ENCODE measurements at places on chromosomes 2 and 18.

GRCh38 chr2:20852670-20853069 lies 29.8 kb upstream of the LDAH start:
- DNase-seq: no peak

DNA sequence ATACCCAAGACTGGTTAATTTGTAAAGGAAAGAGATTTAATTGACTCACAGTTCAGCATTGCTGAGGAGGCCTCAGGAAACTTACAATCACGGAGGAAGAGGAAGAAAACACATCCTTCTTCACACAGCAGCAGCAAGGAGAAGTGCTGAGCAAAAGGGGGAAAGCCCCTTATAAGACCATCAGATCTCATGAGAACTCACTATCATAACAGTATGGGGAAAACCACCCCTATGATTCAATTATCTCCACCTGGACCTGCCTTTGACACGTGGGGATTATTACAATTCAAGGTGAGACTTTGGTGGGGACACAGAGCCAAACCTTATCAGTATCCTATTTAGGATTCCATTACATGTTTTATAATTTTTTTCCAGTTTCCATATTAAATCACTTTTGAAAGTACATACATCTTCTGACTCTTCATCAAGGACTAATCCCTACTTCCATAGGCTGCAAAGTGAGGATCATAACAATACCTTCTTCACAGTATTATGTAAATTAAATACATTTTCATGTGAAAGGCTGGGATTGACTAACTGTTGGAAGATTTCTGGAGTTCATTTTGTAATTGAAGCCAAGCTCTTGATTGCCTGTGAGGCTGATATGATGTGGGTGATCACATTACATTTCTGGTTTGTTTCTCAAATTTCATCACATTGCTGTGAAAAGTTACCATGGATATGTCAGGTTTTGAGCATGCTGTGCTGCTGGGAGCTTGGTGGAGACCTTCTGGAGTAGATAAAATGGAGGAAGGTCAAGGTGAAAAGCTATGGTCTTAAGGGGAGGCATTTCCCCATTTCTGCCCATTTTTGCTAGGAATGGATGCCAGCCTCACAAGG lies 31.7 kb upstream of the CERS6 start:
- DNase-seq: no peak

DNA sequence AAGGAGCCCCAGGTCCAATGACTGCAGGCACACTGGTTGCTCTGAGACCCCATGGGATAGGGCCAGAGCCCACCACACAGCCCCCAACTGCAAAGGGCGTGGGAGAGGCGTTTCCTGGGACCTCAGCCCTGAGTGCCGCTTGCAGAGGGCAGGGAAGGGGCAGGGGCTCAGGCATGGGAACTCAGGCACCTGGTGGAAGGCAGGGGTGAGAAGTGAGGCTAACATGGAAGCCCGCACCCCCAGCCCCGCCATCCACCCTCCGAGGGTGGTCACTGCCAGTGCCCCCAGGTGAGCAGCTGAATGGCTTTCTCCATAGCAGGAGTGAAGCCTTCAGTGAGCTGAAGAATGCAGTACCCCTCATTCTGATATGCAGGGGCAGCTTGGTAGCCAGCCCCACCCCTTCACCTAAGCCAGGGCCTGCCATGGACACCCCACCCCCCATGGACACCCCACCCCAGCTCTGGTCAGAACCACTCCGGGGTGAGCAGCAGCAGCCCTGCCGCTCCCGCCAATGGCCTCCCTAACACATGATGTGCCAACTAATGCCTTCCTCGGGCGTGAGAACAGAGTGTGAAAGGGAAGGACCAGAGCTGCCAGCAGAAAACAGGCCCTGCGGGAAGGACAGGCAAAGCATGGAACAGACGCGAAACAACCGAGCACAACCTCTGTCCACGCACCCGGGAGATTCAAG lies 6.6 kb downstream of the KIF1A start:
- DNase-seq: no peak

GRCh38 chr18:27942706-27943105 lies 234.2 kb downstream of the CDH2 start:
- DNase-seq: peak; percentile 8

DNA sequence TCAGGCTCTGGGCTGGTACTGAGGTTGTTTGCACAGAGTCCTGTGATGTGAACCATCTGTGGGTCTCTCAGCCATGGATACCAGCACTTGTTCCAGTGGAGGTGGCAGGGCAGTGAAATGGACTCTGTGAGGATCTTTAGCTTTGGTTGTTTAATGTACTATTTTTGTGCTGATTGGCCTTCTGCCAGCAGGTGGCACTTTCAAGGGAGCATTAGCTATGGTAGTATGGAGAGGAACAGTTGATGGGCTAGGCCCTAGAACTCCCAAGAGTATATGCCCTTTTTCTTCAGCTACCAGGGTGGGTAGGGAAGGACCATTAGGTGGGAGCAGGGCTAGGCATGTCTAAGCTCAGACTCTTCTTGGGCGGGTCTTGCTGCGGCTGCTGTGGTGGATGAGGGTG lies 257.0 kb upstream of the GYPC start:
- DNase-seq: no peak

- DNase-seq: no peak
Observed at GRCh38 chr2:69762513-69763494, 20.9 kb downstream of the ANXA4 start.

GRCh38 chr2:88055371-88056128 lies at the start of gene KRCC1:
Gene KRCC1, minus strand, starts transcription at chr2:88055783. Its CDS starts 27,220 bp downstream, at chr2:88028563.
- peak; percentile 85 for DNase-seq

GRCh38 chr2:162037028-162037795 lies 36.8 kb downstream of the DPP4 start:
- DNase-seq: no peak

DNA sequence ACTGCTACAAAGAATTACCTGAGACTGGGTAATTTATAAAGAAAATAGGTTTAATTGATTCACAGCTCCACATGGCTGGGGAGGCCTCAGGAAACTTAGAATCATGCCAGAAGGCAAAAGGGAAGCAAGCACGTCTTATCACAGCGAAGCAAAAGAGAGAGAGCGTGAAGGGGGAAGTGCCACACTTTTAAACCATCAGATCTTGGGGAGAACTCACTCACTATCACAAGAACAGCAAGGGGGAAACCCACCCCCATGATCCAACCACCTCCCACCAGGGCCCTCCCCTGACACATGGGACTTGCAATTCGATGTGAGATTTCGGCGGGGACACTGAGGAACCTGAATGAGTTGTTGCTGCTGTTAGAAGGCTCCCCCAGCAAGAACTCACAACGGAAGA lies 220.2 kb upstream of the PIEZO2 start:
- DNase-seq: no peak

DNA sequence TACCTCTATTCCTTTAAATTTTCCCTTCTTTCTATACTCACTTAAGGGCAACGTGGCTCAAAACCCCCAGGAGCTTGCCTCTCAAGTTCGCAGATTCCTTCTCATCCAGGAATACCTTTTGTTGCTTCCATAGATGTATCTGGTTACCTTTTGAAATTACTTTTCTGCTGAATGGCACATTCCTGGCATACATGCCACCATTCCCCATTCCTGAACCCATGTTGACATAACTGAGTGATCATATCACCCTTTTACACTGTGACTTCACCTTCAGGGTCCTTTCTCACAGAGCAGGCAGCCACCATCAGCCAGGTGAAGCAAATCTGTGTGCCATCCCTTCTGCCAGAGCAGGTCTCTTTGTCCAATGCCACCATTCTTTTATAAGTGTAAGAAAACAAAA lies 615.8 kb downstream of the ARHGAP15 start:
- no peak for DNase-seq

DNA sequence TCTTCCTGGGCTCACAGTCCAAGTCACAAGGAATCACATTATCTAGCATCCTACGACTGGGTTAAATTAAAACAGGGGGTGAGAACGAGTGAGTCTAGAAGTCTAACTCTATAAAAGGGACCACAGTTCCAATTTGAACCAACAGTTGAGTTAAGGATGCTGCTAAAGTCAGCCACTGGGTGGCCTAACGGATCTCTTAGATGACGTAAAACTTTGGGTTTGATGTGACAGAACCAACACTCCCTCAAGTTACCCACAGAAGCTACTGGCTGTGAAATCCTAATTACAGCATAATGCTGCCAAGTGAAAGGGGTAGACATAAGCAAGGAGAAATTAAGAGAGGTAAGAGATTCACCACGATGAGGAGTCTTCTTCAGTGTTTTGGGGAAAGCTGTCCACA lies 32.7 kb upstream of the RUFY4 start:
- DNase-seq: no peak

GRCh38 chr2:205731583-205731981 lies 49.3 kb downstream of the NRP2 start:
- DNase-seq: no peak

GRCh38 chr18:10928772-10929373 lies 220.5 kb downstream of the PIEZO2 start:
- DNase-seq: no peak

DNA sequence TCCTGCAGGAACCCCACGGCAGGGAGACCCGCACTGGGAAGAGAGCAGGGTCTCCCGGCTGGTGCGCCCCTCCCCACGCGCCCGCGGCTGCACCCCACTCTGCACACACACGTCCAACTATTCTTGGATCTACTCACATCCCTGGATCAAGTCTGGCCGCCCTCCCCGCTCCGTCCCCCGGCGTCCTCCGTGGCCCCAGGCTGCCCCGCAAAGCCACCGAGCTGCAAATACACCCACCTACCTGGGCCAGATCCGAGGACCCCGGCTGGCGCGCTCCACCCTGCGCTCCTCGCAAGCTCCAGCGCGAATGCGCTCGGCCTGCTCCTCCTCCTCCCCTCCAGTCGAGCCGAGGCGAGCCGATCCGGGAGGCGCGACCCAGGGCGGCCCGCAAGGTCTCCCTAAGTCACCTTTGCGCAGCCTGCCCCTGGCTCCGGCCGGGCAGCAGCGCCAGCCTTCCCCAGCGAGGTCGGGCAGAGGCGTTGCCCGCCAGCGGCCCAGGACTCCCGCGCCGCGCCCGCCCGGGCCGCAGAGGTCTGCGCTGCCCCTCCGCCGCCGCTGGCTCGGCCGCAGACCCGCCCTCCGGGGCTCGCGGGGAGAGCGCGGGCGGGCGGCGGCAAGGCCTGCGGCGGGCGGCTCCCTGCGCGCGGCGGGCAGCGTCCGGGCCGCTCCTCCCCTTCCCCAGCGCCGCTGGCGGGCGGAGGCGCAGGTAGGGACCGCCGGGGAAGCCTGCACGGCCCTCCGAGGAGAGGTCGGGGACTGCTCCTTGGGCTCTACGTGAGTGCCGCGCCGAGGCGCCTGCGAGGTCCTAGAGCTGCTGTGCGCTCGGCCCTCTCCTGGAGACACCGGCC lies 126.0 kb downstream of the OSBPL1A start:
- peak; percentile 20 for DNase-seq

GRCh38 chr2:18612133-18612532 lies 22.8 kb upstream of the NT5C1B start:
- DNase-seq: no peak

DNA sequence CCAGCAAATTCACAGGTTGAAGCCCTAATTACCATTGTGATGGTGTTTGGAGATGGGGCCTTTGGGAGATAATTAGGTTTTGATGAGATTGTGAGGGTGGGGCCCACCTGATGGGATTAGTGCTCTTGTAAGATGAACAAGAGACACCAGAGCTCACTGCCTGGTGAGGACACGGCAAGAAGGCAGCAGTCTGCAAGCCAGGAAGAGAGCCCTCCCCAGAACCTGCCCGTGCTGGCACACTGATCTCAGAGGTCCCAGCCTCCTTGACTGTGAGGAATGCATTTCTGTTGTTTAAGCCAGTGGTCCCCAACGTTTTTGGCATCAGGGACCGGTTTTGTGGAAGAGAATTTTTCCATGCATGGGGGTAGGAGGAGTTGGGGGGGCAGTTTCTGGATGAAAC lies 240.7 kb downstream of the KLHL29 start:
- DNase-seq: no peak

- DNase-seq: no peak
Observed at GRCh38 chr2:144996225-144996795, 476.4 kb upstream of the ZEB2 start.

DNA sequence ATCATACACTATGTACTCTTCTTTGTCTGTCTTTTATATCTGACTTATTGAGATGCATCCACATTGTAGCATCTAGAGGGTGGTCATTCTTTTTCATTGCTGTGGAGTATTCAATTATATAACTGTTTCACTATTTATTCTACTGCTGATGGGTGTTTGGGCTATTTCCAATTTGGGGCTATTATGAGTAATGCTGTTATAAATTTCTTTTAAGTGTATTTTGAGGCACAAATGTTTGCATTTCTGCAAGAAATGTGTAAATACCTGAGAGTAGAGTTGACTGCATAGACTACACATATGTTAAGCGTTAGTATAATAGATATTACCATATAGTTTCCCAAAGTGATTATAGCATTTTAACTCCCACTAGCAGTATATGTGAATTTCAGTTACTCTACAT lies 26.9 kb upstream of the PPP1R1C start:
- DNase-seq: no peak

GRCh38 chr18:55506074-55506473 lies 81.9 kb downstream of the TCF4 start:
- no peak for DNase-seq

DNA sequence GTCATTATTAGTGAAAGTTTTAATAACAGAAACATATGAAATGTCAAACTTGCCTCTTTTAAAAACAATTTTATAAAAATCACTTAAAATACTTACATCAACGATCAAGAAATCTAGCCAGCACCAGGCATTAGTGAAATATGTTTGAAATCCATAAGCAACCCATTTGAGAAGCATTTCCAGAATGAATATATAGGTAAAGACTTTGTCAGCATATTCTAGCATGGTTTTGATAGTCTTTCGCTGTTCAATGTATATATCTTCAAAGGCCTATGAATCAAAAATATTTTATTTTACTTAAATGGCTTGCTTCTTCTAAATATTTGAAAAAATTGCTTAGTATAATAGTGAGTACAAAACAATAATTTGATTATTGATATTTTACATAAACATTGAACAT lies 91.1 kb downstream of the SCN3A start:
- DNase-seq: no peak

DNA sequence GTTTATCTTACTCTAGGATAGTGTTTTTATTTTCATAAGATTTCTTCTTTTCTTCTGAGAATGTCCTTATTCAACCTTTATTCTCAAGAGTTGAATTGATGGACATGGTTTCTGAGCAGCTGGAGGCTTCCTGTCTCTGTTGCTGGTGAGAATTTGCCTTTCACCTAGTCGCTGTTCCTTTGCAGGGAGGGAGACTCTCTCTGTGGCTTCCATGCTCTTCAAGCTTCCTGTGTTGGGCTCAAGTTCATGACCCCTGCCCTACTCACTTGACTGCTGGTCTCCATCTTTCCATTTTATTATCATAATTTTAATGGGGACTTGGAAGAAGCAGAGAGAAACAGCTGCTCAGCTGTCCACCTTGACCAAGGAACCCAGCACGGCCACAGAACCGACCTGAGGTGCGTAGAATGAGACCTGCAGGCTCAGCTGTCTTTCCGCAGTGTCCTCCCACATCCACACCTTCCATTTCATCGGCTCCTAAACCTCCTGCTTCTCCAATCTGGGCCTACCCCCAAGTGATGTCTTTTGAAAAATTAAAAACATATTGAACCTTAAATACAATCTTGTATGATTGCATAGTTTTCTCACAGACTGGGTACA lies 24.2 kb downstream of the TMEM18 start:
- DNase-seq: no peak

DNA sequence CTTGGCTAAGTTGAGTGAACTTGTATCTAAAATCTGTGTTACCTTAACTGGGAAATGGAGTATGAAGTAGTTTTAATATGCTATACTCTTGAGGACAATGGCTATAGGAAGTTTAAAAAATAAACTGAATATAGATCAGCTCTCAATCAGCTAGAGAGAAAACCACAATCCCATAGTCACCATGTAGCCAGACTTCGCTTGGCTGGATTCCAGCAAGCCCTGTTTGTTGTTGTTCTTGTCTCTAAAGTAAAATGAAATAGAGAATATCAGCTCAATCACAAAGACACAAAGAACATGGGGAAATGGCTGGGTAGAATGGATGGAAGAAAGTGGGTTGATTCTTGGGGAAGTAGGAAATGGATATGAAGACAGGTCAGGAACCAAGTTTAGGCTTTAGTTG lies 234.9 kb downstream of the PHLPP1 start:
- no peak for DNase-seq
